Fibroblast of upper back skin (primary cell): ENCODE measurements at places on chromosomes 12 and 14.

- DNase-seq = no peak
Observed at GRCh38 chr14:103347091-103347815, 13.2 kb downstream of the EIF5 start.

DNA sequence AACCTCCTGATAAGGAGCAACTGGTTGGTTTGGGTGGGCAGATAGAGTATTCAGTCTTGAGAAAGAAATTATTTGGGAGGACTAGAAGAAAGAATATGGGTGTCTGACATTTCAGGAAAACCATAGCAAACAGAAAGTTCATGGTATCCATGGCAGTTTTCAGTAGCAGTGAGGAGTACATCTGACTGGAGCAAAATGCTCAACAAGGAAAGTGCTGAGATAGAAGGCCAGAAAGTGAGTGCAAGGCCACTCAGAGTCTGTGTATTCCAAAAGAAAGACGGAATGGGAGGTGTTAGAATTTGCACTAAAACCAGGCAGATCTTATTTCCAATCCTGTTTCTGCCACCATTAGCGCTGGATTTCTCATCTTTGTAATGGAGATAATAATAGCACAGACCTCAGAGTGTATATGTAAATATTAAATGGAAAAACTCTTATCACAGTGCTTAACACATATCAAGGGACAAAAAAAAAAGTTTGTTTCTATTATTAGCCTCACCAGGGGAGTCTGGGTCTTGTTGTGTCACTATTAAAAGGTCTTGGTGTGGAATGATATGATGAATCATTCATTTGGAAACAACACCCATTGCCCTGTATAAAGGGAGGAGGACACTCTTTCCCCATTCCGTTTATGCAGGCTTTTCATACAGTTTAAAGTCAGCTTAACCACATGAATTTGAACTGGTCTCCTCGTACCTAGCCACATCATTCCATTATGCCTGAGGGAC, 349.8 kb downstream of the IPO8 start:
- DNase-seq = no peak

DNA sequence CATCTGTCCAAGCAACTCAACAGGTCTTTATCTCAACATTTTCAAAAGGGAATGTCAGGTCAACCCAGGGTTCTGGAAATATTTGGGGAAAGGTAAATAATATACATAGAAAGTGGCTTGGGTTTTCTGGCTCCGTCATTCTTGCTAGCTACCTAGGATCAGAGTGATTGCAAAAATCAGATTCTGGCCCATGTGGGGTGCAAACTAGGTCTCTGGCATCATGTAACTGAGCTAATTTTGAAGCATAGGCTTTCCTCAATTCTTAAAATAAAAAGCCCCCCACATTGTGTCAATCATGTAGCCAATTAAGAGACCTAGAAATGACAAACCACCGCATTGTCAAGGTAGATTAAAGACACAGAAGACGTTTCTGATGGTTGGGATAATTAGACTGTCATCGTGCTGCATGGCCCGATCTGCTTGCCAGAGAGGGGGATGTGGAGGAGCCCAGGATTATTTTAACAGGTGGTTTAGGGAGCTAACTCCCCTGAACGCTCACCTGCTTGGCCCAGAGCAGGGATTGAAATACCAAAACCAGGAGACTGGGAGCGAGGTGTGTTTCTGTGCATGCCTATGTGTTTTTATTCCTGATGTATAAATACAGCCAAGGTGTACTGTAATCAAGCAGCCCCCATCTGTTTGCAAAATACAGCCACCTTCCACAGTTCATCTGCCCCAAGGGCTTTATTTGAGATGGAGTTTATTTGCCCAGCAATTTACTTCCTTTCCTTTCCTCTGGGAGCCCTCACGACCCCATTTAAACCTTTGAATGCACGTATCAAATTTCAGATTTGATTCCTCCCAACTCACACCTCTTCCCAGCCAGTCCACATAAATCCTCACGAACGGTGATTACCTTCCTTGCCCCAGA, 189.5 kb downstream of the TTC8 start:
- DNase-seq = no peak

- DNase-seq = no peak
Observed at GRCh38 chr12:66548338-66549049, 130.4 kb downstream of the GRIP1 start.

DNA sequence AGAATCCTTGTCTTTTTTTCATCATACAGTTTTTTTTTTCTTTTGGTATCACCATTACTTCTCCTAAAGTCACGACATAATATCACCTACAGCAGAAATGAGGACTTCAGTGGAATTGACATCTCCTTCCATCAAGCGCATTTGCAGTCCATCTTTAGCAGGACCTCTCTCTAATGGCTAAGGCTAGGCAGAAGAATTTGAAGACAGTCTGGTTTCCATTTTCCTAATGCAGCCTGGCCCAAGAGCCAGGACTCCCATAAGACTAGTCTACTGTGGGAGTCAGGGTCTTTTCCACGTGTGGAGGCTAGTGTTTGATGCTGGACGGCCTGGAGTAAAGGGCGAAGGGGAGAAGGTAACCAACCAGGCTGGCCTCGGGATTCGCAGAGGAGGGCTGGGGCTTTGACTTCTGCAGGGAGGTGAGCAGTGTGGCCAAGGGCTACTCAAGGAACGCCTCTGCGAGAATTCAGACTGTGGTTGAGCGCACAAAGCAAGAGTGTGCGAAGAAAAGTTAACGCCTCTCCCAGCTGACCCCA, 769 bp upstream of the ZNF740 start:
- DNase-seq = no peak

DNA sequence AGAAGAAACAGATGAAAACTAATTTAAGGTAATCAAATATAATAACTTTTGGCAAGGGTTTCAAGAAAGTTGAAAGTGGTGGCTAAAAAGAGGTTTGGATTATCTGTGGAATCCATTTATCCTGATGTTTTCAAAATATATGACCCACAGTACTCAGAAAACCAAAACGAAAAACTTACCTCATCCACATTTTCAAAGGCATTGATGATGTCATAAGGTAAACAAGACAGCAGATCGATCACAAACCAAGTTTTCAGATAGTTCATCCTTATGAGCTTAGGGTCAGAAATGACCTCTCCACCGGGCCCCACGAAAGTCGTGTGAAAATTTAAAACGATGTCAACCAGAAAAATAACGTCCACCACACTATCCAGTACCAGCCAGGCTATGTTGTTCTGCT, 64.6 kb downstream of the KCNH5 start:
- DNase-seq = no peak

- DNase-seq = no peak
Observed at GRCh38 chr12:85156569-85156968, 120.4 kb downstream of the LRRIQ1 start.

- no peak for DNase-seq
Observed at GRCh38 chr12:49956663-49957569, 4.8 kb upstream of the AQP5 start.

GRCh38 chr14:72883961-72884360, 9.9 kb downstream of the DPF3 start:
- no peak for DNase-seq

DNA sequence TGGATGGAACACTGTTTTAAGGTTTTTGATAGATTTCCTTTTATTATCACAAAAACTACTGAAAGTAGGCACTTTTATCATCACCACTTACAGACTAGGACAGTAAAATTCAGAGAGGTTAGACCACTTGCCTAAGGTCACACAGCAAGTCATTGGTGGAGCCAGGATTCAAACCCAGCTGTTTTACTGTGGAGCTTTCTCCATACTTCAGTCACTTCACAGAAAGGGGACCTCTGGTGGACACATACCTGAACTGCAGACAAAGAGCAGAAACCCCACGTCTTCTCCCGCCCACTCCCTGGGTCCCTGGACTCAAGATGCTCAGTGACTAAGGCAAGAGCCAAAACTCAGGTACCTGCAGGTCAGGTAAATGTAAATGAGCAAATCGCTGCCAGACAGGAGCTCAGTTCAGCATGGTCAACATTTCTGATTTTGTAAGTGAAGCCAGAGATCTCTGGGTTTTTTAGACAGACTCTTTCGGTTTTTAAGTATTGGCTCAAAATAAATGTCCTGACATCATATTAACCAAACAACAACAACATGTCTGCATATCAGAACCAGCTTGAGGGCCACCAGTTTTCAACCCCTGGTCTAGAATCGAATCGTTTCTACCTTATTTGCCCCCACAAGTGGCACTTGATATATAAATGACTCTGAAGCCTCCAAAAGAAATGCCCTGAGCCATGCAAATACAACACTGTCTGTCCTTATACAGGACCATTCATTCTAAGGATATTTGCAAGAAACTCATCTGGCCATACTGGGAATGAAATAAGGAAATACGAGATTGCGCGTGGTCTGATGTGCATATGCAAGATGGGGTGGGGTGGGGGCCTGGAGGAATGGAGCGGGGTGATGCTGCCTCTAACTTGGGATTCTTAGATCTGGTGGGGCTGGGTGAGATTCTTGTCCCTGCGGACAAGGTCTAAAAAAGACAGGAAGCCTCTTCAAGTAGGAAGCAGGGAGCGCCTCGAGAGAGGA, 110.9 kb downstream of the KSR2 start:
- peak; percentile 35 for DNase-seq

- DNase-seq = no peak
Observed at GRCh38 chr12:97398704-97399103, 63.9 kb upstream of the RMST start.

DNA sequence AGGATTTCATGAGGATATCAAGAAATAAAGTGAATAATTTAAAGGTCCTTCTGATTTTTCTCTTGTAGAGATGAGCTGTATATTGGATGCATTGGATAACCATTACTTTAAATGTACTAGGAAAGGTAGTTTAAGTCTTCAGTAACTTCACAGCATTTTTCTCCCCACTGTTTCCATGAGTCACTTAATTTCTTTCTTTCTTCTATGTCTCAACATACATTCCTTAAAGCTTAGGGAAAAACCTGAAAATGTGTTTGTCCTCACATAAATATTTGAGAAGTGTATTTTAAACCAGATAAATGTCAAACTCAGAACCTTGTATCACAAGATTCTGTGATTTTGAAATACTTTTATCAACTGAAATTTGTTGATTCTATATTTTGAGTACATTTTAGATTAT, 1970.2 kb upstream of the FLRT2 start:
- DNase-seq = peak; percentile 76

GRCh38 chr14:75127903-75128595, 1.2 kb upstream of the NEK9 start:
- no peak for DNase-seq

- DNase-seq = peak; percentile 29
Observed at GRCh38 chr12:63151623-63152320, 771 bp upstream of the AVPR1A start.

- DNase-seq = no peak
Observed at GRCh38 chr14:47345016-47345415, 330.4 kb downstream of the MDGA2 start.

GRCh38 chr12:60201891-60202290, 606.1 kb downstream of the SLC16A7 start:
- peak; percentile 34 for DNase-seq

DNA sequence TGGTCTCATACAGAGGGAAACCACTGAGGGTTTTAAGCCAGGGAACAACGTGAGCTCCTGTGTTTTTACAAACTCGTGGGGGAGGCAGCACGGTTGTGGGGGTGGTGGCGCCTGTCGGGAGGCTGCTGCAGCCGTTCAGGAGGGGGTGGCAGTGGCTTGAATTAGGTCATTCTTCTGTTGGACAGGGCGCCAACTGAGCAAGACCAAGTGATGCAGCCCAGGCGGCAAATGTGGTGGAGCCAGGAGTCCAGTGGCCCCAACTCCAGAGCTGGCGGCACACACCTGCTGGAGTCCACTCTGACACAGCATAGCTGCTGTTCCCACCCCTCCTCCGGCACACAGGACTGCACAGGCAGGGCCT, 27.8 kb downstream of the FBRSL1 start:
- DNase-seq = no peak

DNA sequence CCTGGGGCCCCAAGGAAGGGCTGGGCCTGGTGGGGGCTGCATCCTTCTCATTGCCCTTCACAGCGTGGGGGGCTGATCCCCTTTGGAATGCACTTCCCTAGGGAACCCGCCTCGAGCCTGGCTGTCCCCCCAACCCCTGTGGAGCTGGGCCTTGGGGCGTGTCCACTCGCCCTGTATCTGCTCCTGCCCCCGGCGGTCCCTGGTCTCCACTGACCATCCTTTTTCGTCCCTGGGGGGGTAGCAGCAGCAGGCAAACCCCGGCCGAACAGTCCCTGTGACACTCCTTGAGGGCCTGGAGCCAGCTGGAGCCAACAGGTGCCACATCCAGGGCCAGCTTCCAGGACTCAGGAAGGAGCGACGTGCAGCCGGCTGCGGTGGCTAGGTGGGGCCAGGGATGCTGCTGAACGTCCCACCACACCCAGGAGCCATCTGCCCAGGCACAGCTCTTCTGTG, 9.4 kb upstream of the GPR132 start:
- DNase-seq = no peak

DNA sequence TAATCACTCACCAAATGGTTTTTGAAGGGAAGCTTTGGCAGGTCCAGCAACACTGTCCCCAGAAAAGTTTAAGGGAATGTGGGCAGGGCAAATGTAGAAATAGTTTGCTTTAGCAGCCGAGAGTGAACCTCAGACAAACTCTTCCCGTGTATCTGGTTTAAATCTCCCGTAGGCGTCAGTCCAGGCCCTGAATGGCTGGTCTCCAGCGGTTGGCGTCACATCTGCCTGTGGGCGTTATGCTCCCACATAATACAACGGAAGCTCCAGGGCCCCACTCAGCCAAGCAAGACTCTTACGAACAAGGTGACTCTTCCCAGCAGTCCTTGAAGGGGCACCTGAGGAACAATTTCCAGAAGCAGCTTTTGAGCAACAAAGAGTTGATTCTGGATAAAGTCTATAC, 942 bp downstream of the ZC2HC1C start:
- no peak for DNase-seq

- DNase-seq = no peak
Observed at GRCh38 chr12:133105620-133106019, 24.5 kb downstream of the ZNF891 start.

- peak; percentile 86 for DNase-seq
Observed at GRCh38 chr14:65156568-65157366, 54.5 kb upstream of the MAX start.

GRCh38 chr14:42047421-42048055, 440.9 kb downstream of the LRFN5 start:
- peak; percentile 56 for DNase-seq

GRCh38 chr12:15772405-15773018, 16.7 kb downstream of the EPS8 start:
- DNase-seq = no peak

DNA sequence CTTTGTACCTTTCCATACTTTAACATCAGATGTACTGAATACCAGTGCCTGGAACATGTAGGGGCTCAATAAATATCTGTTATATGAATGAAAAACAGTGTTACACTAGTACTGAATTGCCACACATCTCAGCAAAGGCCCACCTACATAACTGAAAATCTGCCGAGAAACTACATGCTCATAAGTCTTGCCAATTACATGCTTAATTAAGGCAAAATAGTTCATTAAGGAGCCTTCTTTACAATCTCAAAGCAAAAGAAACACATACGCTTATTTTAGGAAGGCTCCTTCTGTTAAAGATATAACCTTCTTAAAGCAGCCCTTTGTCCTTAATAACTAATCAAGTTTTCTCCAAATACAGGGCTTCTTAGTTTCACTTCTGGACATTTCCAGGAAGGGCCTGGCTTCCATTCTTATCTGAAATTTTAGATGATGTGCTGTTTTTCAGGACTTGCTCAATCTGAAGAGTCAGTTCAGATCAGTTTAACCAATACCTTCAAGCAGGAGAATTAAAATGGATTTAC, 11.5 kb downstream of the LIMA1 start:
- DNase-seq = no peak
